ENCODE measurements at places on chromosomes 7 and 10.
A peak's percentile ranks its signal among the peaks of the same experiment; 100 is the strongest.

- DNase-seq: no peak
Observed at GRCh38 chr7:106372126-106372525, 87.3 kb upstream of the NAMPT start.

- no peak for DNase-seq
Observed at GRCh38 chr10:91589015-91589657, 43.7 kb downstream of the PPP1R3C start.

DNA sequence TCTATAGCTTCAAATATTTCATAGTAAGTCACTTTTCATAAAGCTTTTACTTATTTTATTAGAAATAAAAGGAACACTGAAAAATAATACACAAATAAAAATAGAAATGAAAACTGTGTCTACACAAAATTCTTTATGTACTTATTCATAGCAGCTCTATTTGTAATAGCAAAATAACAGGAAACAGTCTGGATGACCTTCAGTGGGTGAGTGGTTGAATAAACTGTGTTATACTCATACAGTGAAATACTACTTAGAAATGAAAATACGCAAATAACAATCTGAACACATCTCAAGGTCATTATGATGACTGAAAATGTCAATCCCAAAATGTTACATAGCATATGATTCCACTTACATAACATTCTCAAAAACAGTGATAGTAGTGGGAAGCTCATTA lies 138.7 kb upstream of the PCLO start:
- no peak for DNase-seq

- DNase-seq: no peak
Observed at GRCh38 chr10:14665865-14666857, 108.5 kb downstream of the FAM107B start.

GRCh38 chr7:50400114-50400513 lies 50.0 kb downstream of the FIGNL1 start:
- no peak for DNase-seq

GRCh38 chr7:46126675-46127300 lies 205.7 kb upstream of the IGFBP3 start:
- DNase-seq: no peak

GRCh38 chr7:70580161-70580560 lies 551.8 kb upstream of the GALNT17 start:
- DNase-seq: no peak

DNA sequence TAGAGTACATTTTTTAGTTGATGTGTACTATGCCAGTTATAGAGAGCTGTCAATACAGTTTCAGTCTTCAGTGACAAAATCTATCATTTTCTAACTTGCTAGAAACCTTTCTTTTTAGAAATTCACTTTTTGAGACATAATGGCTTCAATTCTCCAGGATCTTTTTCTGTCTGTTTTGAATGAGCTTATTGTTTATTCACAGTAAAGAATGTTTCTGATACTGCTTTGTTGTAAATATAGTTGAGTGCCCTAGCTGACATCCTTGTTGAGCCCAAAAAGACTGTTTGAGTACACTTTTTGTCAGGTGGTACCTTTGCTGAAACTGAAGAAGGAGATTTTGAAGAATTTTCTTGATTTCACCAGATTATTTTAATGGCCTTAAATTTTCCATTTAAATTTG lies 139.9 kb downstream of the PPP1R9A start:
- DNase-seq: no peak

- no peak for DNase-seq
Observed at GRCh38 chr7:31110331-31111108, 58.4 kb downstream of the ADCYAP1R1 start.

DNA sequence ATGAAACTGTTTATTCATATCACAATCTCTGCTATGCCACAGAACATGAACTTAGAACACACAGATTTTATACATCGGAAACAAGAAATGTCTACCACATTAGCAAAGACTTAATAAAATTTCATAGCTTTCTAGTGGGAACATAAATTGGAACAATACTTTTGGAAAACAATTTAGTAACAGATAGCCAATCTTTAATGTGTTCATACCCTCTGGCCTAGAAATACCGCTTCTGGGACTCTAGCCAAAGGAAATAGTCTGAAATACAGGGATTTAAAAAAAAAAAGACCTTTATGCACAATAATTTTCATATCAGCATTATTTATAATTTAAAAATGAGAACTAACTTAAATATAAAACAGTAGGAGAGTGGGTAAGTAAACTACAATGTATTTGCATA lies 168.5 kb downstream of the PLXNA4 start:
- DNase-seq: no peak

GRCh38 chr10:33524966-33525365 lies 190.5 kb upstream of the NRP1 start:
- DNase-seq: no peak

GRCh38 chr10:117552156-117552631 lies 9.6 kb downstream of the EMX2 start:
- DNase-seq: no peak

DNA sequence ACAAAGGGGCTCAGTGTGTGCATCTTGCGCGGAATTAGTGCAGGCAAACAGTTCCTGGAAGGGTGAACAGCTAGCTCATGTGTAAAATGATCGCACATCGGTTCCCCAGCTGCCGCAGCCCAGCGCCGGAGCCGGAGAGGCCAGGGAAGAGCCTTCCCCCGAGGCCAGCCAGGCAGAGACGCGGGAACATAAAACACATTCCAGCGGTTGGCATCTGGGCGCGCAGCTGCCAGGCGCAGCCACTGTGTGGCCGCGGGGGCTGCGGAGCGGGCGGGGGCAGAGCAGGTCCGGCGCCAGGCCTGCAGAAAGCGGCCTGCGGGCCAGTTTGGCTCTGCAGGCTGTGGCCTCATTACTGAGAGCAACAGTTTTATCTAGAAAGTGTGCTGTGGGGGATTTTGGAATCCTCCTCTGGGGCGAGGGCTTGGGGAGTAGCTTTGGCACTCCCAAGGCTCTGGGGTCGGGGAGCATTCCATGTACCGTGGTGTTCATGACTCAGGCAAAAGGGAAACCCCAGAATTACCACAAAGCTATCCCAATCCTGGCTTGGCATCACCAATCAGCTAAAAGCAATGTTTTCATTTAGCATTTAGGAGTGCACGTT lies 74.3 kb downstream of the SAMD9 start:
- DNase-seq: no peak

DNA sequence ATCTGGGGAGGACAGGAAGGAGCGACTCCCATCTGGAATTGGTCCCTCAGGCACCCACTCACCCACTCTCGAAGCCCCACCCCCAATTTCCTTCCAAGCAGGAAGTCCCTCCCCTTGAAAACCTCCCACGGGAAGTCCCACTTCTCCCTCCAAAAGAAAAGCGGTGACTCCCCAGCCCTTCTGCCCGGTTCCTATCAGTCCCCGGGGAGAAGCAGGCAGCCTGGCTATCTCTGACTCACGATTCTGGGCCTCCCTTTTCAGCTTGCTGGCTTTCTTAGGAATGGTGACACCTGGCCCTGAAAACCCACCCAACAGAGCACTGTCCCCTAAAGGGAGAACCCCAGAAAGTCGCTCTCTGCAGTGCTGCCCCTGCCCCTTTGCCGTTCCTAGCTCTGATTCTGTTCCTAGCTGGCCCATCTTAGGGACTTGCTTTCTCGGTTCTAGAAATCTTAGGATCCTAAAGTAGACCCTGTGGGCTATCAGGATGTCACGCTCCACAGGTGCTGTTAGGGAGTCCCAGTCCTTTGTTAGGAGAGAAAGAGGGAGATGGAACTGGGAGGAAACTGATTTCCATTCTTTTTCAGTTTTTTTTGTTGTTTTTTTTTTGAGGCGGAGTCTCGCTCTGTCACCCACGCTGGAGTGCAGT lies 6.0 kb downstream of the TSC22D4 start:
- DNase-seq: peak; percentile 32

GRCh38 chr10:17427201-17427600 lies 27.2 kb downstream of the ST8SIA6 start:
- no peak for DNase-seq

DNA sequence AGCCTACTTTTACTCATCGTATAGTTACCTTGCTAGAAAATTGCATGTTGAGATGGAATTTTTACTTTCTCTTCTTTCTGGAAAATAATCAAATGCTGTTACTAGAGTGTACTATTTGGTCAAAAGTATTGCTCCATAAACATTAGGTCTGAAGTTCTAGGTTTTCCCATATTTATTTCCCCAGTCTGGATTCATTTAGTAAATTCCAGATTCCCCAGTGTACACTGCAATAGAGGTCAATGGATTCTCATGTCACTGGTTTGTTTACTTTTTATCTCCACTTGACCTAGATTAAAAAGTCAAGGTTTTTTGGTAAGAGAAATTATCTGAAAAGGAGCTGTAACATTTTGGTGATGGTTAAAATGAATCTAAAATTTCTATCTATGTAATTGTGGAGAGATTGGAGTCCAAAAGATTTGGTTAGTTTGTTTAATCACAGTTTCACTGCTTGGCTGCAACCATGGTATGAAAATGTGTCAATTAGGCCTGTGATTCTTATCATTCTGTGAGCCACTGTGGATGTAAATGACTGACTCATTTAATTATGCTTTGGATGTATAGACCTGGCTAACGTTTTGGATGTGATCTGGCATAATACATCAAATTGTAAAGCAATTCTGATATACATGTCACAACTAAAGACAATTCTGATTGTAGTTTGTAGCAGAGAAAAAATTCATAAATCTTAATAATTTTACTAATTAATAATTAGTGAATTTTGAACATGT lies 32.7 kb upstream of the STEAP4 start:
- DNase-seq: no peak

DNA sequence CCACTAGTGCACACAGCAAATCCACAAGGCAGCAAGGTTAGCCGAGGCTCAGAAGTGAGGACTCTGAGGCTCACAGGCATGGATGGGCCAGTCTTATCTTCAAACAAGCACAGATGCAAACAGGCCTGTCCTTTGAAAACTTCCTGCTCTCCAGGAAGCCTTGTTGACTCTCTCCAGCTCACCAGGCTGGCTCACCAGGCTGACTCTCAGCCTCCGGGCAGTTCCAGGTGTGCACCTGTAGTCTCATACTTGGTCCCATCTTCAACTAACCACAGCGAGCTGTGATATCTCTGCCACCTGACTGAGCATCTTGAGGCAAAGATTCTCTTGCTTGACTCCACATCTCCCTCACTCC lies 173.9 kb upstream of the ZMIZ1 start:
- no peak for DNase-seq

DNA sequence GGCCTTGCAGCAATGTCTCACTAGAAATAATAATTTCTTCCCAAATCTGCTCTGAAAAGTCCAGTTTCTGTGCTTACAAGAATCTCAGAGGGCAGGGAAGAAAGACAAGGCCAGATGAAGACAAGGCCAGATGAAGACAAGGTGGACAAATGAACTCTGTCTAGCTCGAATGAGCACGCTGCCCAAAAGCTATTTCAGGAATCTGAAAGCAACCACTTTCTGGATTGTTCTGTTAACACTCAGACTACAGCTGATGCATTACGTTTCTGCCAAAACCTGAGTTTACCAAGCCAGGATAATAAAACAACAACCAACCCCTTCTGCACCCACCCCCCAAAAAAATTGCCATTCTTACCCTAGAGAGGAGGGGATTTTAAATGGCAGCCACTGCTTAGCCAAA lies 1073.6 kb downstream of the SORCS3 start:
- no peak for DNase-seq

- DNase-seq: no peak
Observed at GRCh38 chr7:133904776-133905175, 222.4 kb upstream of the LRGUK start.

- no peak for DNase-seq
Observed at GRCh38 chr10:123507298-123507697, 158.9 kb upstream of the GPR26 start.

DNA sequence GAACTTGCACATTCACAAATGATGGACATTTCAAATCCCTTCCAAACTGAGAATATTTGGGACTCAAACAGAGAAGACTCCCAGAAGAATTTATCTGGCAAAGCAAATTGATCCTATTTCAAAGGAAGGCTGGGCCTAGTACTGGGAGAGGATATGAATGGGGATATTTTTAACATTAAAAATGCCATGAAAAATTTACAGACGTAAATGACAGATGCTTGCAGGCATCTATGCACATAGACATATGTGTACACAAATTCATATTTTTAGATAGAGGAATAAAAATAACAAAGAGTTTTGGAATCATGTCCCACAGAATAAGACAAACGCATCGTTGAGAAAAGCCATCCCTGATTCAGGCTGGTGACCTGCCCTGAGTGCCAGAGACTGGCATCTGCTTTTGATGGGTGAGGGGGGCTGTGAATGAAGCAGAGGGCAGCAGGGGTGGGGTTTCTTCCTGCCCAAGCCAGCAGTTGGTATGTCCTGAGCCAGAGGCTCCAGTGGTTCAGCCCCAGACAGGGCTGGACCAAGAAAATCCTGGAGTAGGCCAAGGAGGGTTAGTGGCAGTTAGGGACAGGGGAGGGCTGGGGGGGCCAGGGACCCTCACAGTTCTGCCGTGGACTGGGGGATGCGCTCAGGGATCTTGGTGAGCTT lies 138.5 kb downstream of the SLIT1 start:
- DNase-seq: no peak

GRCh38 chr10:77770081-77770867 lies 132.7 kb upstream of the KCNMA1 start:
- no peak for DNase-seq

DNA sequence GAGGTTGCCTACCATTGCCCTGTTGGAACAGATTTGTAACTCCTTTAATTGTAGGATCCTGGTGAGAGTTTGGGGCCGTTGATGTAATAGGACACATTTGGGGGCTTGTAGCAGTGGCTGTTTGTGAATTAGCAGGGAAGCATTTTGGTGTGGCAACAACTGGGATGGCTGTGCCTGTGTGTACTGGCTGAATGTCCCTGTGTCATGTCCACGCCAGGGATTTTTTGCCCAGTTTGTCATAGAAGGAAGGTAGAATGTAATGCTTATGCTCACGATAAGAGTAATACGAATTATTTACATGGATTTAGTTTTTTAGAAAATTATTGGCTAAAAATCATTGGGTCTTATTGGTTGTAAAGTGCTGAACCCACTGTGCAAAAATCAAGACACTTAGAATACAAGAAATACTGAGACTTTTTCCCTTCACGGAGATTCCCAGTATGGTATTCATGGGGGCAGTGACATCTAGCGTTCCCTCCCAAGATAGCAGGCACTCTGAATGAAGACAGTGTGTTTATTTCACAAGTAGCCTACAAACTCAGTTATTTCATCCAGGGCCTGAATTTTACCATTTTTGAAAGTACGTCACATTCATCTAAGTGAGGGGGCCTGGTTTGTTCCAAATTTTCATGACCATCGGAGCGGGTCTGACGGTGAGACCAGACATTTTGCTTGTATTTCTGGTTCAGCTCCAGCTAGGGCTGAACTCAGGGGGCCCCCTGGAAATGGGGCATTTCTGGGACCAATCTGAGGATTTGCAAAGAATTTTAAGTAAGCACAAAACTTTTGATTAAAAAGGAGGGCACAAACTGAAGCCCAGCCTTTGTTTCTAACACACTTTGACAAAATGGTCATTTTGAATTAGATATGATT lies 74.7 kb downstream of the CACNB2 start:
- DNase-seq: no peak

DNA sequence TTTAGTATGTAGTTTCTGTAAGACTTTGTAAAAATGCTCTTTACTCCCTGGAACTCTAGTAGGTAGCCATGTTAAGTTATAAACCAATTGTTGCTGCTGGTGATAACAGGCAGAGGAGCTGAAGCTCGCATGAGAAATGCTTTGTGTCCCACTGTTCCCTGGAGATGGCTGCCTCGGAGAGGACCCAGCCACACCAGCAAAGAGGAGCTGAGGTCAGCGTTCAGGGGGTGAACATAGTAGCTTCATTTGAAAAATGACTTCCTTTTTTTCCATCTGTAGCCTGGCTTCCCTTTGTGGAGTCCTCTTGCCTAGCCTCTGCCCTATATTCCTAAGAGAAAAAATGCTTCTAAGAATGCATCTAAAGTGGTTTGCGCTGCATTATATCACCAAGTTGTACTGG lies 20.3 kb downstream of the CELF2 start:
- DNase-seq: no peak
